ENCODE measurements at places on chromosomes 16 and 17. TPM values are rescaled to one million over a fixed set of nuclear protein-coding genes. Genes with fewer than 3 reads are reported as not detected.

- DNase-seq = peak; percentile 67
Measured at GRCh38 chr17:76547183-76547641, 7.4 kb downstream of the PRCD start.

DNA sequence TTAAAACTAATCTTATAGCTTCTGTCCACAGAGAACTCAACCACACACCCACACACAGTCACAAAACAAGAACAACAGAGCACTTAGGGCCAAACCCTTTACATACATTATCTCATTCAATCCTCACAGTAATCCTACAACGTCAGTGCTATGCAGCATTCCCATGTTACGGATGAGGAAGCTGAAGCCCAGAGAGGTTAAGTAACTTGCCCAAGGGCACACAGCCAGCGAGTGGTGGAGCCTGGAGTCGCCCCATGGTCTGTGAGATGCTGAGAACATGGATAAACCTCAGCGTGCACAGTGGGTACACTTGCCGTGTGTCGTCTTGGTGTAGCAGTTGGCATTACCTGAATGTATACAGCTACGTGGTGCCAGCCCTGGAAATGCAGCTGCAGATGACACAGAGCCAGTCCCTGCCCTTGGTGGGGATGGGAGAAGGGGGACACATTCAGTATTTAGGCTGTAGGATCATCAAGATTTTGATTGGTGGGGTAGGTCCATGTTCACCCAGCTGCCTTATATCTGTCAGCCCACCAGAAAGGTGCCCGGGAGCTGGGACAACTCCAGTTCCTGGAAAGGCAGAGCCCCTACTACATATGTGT, 177.0 kb downstream of the IRF8 start:
- no peak for DNase-seq

GRCh38 chr17:33779234-33779591, 475.9 kb upstream of the CCL2 start:
- peak; percentile 30 for DNase-seq

DNA sequence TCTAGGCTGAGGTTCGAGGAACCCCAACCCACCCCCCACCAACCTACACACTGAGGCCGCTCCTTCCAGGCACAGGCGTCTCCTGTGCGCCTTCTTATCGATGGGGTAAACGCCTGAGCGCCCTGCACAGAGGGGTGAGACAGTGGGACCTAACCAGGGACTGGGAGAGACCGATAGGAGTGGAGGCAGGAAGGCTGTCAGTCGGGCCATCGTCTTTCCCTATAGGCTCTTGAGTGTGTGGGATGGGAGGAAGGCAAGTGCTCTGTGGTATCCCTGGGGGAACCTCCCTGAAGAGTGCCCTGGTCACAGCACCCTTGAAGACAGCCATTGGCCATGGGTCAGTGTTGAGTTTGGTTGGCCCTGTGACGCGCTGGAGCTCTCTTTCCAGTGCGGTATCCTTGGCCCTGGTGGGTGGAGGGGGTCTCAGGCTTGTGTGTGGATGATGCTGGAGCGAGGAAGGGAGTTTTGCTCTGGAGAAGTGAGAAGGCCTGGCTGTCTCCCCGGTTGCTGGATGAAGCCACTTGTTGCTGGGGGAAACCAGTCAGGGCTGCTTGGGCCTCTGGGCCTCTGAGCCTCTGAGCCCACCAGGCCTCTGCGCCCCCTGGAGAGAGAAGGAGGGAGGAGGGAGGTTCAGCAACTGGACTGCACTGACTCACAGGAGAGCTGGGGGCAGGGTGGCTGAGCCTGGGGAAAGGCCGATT, 1.7 kb downstream of the GPRC5C start:
- no peak for DNase-seq

- DNase-seq = no peak
Measured at GRCh38 chr17:4743216-4743615, 3.5 kb upstream of the CXCL16 start.

RAB40C gene
- 54.8 TPM for total RNA-seq

CACNG5 gene
- total RNA-seq = not detected

GRCh38 chr16:84810518-84811273, 9.1 kb upstream of the CRISPLD2 start:
- DNase-seq = peak; percentile 25

DNA sequence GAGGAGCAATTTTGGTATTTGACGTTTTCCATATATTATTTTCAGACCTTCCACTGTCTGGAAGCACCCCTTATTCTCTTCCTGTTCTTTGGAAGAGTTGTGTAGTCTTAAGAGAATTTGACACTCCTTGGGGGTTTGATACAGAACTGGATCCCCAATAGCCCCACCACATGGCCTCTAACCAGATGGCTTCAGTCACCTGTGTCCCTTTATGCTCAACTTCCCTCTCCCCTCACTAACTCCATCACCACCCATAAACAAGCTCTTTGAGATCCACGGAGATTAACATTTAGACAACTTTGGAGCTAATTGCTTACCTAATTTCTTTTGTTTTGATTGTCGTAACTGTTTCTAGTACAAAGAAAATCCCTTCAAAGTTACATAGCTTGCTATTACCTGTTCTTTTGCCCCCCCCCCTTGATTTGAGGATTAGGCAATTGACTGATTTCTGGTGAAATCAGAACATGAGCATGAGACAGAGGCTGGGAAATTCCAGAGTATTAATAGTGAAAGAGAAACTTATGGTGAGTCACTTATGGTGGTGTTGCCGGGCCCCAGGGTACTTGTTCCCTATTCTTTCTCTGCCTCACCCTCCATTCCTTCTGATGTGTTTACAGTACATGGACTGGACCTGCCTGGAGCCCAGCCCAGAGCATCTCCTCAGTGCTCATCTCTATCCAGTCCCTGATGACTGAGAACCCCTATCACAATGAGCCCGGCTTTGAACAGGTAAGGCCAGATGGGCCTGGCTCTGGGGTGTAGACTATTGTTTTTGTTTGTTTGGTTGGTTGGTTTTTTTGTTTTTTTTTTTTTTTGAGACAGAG, 7.5 kb downstream of the UBE2Z start:
- peak; percentile 11 for DNase-seq

KRTAP16-1 gene
- not detected for total RNA-seq

XAF1 gene
- total RNA-seq = 13.5 TPM

DNA sequence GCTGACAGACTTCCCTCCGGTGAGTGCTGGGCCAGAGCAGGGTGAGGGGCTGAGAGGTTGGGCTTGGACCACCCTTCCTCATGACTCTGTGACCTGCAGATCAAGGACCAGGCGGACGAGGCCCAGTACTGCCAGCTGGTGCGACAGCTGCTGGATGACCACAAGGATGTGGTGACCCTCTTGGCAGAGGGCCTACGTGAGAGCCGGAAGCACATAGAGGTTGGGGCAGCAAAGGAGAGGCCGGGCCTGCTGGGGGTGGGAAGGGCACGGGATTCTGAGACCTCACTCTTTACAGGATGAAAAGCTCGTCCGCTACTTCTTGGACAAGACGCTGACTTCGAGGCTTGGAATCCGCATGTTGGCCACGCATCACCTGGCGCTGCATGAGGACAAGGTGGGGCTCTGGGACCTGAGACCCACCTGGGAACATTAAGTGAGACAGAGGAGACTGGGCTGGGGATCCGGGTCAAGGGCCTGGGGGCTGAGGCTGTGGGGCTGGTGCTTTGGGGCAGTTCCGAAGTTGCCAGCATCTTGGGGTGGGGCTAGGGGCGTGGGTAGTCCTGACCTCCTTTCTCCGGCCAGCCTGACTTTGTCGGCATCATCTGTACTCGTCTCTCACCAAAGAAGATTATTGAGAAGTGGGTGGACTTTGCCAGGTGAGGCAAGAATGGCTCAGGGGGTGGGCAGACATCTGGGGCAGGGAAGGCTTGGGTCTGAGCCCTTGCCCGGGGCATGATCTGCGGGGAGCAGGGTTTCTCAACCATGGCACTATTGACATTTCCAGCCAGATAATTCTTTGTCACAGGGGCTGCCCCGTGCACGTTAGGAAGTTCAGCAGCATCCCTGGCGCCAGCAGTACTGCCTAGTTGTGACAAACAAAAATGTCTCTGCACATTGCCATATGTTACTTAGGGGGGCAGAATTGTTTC, 2.2 kb downstream of the BCKDK start:
- DNase-seq = no peak

GRCh38 chr16:27304881-27305745, 8.7 kb upstream of the IL4R start:
- DNase-seq = no peak

DNA sequence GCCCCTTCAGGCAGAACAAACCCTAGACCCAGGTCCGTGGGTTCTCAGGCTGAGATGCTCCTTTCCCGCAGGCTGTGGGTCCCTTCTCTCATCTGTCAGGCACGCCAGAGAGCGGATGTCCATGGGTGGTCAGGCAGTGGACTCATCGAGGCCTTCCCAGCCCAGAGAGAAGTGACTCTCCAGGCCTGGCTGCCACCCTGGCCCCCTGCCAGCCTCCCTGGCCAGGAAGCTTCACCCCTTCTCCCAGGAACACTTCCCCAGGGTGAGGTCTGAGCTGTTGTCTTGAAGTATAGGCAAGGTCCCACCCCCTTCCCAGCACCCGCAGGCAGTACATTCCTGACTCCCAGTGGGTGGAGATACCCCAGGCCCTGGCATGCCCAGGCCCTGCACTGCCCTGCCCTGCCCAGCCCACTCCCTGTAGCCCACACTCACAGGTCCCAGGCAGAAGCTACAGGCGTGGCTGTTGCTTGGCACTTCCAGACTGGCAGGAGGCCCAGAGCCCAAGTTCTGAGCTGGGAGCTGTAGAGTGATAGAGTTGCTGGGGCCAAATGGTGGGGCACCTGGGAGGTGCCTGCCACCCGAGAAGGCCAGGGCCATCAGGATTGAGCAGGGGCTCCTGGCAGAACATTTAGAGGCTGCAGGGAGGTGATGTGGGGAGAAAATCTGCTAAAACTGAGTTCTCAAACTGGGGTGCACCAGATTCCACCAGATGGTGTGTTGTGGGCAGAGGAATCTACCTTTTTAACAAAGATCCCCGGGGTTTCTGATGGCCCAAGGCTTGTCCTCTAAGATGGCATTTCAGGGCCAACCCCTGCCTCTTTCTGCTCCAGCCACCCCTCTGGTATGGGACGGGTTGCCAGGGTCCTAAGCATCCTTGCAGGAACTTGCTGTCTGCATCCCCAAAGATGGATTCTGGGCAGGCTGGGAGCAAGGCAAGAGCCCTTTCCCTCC, 6.7 kb downstream of the ITGA3 start:
- peak; percentile 88 for DNase-seq

DNA sequence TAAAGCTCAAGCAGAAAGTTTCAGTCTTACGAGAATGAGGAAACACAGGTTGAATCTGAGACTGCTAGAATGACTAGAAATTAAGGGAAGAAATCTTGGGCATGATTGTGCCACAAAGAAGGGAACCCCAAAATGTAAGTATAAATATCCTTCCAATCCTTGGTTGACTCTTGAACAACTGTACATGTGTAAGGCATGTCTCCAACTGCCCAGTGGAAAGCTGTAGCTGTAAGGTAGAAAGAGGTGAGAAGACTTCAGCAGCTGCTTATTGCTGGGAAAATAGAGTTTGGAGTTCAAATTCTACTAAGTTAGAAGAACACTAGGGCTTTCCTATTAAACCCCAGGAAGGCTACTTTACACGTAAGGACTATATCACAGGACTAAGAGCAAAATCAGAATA, 59.7 kb upstream of the NACA2 start:
- no peak for DNase-seq

DNA sequence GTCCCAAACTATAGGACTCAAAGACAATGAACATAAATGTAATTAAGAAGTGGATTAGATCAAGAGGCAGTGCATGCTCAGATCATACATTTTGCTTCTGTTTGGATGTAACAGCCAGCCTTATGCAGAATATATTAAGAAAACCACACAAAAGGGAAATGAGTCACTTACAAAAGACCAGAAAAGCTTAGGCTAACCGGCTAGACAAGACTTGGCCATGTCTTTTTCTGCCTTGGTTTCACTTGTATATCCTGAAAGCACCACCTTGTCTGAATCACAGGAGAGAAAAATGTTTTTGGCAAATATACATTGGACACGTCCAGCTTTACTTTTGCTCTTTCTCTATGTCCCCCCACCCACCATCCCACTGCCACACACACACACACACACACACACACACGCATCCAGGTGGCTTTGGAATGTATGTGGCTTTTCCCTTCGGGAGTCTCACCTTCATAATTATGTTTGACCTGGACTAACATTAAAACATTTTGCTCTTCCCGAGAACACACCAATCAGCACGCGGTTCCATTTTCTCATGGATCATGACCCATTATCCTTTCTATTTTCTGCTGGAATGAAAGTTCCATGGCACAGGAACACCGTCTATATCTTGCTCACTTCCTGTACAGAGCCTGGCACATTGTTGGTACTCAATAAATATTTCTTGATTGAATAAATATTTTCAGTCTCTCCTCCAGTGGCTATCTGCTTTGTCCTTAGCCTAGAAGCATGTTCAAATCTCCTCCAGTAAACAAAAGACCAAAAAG, 64.6 kb downstream of the CDK5R1 start:
- DNase-seq = no peak

EPX gene
- total RNA-seq = not detected

All from transverse colon (tissue), 4 donors.